ENCODE measurements at places on chromosomes 5 and 9. TPM values are rescaled to one million over a fixed set of nuclear protein-coding genes. Genes with fewer than 3 reads are reported as not detected.

Gene RNF208
- total RNA-seq: 1.1 TPM

Gene TMC1
- not detected for total RNA-seq

Gene TBC1D2
- total RNA-seq: 2.4 TPM

Gene RAD17
- total RNA-seq: 10.1 TPM

Gene GTF2H2C
- 10.7 TPM for total RNA-seq

Gene LCN6
- total RNA-seq: 11.7 TPM

Gene HSPA4
- 71.5 TPM for total RNA-seq

Gene CDKN2B-AS1
- not detected for total RNA-seq

Gene IFNK
- not detected for total RNA-seq

Gene PCDHB3
- total RNA-seq: 0.72 TPM

GRCh38 chr5:134906811-134907210 lies 1.9 kb downstream of the PCBD2 start:
- no peak for DNase-seq

DNA sequence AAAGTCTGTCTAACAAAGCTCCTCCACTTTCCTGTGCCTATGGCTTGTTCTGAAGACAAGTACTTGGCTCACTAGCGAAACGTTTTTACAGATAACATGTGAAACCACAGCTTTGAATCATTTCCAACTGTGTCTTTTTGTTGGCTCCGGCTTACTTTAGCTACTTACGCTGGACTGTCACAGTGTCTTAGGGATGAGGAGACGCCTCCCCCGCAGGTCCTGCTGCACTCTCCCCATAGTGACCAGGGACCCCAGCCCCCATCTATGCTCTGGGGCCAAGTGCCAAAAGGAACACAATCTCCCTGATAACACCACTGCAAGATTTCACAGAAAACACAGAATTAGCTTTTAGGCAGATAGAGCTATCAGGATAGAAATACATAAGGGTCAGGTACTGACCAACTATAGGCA lies 219.1 kb downstream of the ADAMTS6 start:
- no peak for DNase-seq

- DNase-seq: no peak
Measured at GRCh38 chr5:76422227-76422626, 19.1 kb downstream of the IQGAP2 start.

GRCh38 chr5:125750861-125751186 lies 672.4 kb upstream of the GRAMD2B start:
- DNase-seq: no peak

DNA sequence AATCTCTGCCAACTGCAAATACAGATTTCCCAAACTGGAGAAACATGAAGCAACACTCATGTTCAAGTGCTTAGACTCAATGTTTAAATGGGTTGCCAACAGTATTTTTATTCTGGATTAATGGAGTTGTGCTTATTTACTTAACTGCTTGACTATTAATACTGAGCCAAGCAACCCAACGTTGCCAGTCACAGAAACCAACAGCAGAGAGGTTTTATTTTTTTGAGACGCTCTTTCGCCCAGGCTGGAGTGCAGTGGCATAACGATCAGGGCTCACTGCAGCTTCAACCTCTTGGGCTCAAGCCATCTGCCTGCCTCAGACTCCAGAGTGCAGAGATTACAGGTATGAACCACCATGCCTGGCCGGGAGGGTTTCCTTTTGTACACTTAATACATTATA lies 8.5 kb upstream of the TMEM268 start:
- no peak for DNase-seq

GRCh38 chr5:125497651-125498050 lies 751.2 kb upstream of the ZNF608 start:
- DNase-seq: no peak

DNA sequence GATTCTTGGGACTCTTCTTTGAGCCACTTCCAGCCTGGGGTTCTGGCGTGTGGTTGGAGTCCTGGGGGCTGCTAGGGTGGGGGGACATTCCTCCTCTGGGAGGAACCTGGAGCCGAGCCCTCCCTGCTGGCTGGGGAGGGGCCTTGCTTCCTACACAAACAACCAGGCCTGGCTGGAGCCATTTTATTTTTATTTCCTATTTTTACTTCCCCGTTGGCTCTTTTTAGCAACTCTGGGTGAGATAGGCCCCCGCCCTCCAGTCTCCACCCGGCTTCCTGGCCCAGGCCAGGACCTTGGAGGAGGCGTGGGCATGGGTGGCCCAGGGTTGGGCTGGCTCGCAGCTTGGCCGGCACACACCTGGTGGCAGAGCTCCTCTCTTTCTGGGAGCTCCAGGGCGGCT lies 15.1 kb downstream of the RXRA start:
- no peak for DNase-seq

DNA sequence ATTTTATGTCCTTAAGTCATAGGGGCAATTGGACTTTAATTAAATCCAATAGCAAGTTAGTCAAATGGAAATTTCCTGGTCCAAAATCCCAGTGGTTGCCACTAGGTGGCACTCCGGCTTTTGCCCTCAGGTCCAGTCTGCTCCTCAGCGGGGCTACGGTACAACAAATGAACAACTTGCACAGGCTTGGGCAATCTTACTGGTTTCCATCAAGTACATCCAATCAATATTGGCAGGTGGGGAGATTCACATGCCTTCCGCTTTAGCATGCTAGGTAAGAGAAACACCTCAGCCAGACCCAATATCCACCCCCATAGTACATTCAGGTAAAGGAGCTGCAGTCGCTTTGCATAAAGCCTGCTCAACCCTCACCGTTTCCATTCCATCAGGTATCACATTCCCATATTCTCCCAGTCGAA lies 6.3 kb upstream of the MXD3 start:
- peak; percentile 41 for DNase-seq

DNA sequence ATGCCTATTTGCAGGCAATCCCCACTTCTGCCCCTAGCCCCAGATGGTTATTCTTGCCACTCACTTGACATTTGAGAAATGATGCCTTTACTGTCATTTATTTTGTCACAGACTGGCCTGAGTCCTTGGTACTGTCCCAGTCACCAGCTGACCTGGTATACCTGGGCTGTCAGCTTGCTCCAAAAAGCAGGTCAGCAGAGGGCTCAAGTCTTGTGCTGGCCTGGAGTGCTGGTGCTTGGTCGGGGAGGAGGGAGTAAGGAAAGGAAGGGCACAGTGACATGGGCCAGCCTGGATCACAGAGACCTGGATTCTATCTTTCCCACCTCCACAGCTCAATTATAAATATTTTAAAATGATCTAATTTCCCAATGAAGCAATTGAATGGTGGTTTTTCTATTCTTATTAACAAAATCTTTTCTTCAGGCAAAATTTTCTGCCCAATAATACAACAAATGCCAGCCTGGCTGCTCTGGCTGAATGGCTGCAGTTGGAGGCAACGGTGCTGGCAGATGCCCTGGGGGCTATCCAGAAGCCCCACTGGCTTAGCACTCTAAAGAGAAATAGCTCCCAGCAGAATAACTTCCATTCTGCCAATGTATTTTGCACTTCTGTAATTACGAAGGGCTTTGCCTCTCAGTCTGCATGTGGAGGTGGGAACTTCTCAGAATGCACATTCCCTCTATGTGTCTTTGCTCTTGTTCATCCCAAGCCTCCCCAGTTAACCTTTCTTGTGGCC lies 160.6 kb downstream of the GADD45G start:
- DNase-seq: no peak

- DNase-seq: no peak
Measured at GRCh38 chr5:57539281-57539701, 56.7 kb upstream of the ACTBL2 start.

- no peak for DNase-seq
Measured at GRCh38 chr9:127562279-127562796, 49.7 kb upstream of the STXBP1 start.

- no peak for DNase-seq
Measured at GRCh38 chr5:114176356-114176755, 185.5 kb upstream of the KCNN2 start.

DNA sequence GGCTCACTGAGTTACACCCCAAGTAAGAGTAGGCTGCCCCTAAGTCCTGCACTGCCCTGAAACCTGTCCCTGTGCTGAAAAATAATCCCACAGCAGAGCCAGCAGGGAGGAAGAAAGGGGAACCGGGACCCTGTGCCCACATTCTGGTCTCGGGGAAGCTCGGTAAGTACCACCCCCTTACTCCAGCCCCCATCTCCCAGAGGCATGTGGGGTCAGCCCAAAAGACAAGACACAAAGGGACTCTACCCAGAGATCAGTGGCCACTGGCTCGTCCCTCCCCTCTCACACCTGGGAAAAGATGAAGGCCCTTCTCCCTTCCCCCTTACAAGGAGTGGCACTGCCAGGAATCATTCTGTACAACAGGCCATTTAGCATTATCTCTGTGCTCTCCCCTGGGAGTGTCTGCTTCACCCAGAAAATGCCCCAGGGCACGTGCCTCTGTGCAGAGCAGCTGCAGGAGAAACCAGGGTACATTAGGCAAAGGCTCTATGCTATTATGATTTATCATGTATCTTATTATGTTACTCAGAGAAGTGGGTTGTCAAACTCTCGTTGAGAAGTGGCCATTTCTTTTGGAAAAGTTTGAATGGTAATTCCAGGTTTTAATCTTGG lies 71.3 kb downstream of the NDFIP1 start:
- no peak for DNase-seq

- no peak for DNase-seq
Measured at GRCh38 chr5:122304471-122305215, 7.4 kb upstream of the SNCAIP start.

GRCh38 chr9:115964710-115965347 lies 188.8 kb upstream of the PAPPA start:
- DNase-seq: no peak

DNA sequence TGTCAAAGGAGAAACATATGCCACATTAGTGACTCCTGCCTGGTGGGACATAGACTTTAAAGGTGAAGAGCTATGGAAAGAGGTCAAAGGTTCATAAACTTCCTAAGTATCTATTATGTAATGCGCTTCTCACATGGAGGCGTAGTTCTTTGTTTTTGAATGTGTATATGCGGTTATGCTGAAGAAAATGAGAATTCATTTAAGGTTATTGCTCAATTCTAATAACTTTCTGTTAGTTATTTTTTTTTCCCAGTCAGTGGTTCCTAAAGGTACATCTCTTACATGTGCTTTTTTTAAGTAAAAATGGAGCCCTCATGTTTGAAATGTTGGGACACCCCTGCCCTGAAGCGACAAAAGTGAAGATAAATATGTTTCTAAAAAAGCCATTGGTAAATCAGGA lies 156.2 kb downstream of the SPATA31D1 start:
- no peak for DNase-seq

- DNase-seq: no peak
Measured at GRCh38 chr9:112112519-112112918, 62.6 kb downstream of the SUSD1 start.

DNA sequence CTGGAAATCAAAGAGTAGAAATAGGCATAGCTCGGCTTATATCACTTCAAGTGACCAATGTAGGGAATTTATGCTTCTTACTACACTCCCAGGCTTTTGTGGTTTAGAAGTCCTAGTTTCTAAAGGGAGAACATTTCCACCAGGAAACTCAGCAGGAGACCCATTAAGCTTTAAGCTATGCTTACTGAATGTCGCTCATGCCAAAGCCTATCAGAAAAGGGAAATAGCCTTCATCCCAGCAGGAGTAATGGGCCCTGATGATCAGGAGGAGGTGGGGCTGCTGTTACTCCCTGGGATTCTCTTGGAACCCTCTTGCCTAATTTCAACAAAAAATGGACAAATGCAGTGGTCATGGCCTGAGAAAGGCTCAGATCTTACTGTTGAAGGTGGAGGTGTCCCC lies 54.5 kb upstream of the SEMA6A start:
- DNase-seq: no peak

Measured in gastrocnemius medialis (tissue), 4 donors.